Cortex of kidney (tissue), 1 donor: ENCODE measurements at places on chromosomes 5 and 9.

GRCh38 chr5:165559645-165560044 lies 2054.2 kb downstream of the MAT2B start:
- DNase-seq = no peak

DNA sequence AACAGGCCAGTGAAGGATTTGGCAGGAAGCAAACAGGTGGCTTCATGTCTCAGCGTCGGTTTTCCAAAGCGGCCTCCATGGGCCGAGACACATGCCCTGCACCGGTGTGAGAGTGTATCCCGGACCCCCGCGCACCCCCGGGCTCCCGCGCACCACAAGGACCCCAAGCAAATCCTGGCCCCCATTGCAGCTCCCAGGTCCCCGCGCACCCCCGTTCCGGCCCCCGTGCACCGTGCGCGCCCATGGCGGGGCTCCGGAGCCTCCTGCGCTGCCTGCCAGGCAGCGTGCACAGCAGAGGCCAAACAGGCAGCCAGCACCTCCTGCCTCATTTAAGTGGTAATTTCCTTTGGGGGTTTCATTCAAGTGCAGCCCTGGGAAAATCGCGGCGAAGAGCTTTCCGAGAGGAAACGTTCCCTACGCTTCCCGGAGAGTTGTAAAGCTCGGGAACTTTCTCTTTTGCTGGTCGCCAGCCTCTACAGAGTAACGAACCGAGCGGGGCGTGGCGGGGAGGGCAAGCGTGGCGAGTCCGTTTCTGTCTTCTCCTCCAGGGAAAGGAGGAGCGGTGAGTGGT lies 145.5 kb upstream of the SLC24A2 start:
- no peak for DNase-seq

GRCh38 chr9:37215830-37216229 lies 95.5 kb downstream of the ZCCHC7 start:
- DNase-seq = no peak

GRCh38 chr9:136675477-136676296 lies 11.6 kb downstream of the AGPAT2 start:
- DNase-seq = no peak

DNA sequence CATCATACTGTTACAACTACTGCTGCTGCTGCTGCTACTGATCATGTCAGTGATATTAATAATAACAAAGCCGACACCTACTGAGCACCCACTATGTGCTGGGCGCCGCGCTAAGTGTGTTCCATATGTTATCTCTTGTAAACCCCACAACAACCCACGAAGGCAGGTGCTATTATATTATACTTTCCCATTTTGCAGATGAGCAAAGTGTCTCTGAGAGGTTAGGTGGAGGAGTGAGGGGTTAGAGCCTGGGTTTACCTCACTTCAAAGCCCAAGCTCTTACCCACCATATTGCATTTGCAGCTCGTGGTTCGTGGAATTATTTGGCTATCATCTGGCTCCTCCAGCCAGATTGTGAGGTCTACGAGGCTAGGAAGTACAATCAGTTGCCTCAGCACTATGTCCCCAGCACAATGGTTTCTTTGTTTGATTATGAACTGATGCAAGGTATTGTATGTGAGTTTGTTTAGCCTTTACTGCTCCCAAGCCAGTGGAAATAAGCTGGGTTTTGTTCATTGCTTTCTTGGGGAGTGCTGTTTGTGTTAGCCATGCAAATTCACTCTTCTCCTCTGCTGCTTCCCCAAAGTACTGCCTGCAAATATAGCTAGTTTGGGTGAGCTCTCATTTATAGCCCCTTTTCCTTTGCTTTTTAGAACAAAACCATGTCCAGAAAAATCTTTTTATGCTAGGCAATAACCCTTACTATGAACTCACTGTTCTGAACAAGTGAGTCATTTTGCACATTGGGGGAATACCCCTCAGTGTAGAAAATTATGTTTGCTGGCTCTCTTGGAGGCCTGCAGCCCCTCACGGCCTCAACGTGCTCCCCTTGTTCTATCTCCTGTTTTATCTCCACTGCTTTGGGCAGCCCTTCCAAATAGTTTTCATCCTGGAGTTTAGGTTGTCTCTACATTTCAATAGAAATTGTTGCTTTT lies 47.9 kb downstream of the ALG2 start:
- no peak for DNase-seq

DNA sequence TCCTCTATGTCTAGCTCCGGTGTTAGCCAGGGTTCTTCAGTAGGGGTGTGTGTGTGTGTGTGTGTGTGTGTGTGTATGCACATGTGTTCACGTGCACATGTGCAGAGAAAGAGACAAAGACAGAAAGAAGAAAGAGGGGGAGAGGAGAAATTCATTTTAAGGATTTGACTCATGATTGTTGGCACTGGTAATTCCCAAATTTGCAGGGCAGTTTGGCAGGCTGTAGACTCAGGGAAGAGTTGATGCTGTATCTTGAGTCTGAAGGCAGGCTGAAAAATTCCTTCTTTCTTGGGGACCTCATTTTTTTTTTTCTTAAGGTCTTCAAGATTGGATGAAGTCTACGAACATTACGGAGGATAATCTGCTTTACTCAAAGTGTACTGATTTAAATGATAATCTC lies 335.7 kb downstream of the NSG2 start:
- no peak for DNase-seq

GRCh38 chr9:38178237-38178636 lies 109.2 kb upstream of the SHB start:
- no peak for DNase-seq

GRCh38 chr5:80921026-80921425 lies 39.1 kb upstream of the RASGRF2 start:
- DNase-seq = no peak

- DNase-seq = no peak
Observed at GRCh38 chr9:117494401-117495090, 79.7 kb upstream of the ASTN2 start.

- no peak for DNase-seq
Observed at GRCh38 chr9:28927691-28928090, 1354.4 kb upstream of the C9orf72 start.

DNA sequence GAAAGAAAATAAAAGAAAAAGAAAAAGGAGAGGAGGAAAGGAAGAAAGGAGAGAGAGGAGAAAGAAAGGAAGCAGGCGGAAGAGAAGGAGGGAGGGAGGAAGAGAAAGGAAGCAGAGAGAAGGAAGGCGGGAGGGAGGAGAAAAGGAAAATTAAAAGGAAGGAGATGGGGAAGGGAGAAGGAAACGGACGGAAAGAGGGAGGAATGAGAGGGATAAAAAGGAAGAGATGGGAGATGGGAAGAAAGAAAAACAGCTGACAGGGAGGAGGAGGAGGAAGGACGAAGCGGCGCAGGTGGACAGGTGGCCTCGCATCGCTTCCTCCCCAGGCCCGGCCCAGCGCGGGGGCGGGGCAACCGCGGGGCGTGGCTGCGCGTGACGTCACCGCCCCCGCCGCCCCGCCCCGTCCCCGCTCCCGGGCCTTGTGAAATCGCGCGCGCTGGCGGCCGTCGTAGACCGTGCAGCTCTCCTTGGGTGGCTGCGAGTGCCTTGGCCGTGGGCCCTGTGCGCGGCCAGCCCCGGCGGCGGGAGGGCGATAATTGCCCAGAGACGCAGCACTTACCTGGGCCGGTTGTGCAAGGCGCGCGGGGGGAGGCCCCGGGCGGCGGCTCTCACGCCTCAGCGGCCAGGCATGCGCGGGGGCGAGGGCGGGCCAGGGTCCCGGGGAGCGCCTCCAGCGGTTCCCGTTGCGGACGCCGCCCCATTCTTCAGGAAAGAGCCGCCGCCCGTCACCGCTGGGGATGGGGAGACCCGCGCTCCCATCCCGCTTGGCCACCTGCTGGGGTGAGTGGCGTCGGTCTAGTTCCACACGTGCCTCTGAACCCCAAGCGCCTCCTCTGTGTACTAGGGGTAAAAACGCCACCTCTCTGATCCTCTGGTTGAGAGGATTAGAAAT lies 49.6 kb upstream of the FOXE1 start:
- no peak for DNase-seq

DNA sequence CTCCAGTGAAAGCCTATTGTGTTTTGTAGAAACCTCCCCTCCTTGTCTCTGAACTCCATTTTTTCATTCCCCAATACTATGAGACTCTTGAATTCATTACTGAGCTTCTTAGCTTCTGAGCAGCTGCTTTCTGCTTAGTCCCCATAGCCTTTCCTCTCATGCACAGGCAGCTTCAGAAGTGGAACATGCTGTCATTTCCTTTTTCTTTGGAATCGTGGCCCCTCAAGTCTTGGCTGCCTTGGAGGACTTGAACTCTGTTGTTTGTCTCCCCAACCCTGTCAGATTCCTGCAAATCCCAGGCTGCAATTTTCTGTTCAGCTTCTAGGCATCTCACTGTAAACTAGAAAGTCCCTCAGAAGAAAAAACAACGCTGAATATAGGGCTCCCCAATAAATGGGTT lies 268.5 kb downstream of the ARRDC3 start:
- no peak for DNase-seq

GRCh38 chr5:109451146-109451545 lies 41.4 kb upstream of the PJA2 start:
- no peak for DNase-seq
